CD4-positive, alpha-beta T cell (primary cell): ENCODE measurements at places on chromosomes 16 and 17.

DNA sequence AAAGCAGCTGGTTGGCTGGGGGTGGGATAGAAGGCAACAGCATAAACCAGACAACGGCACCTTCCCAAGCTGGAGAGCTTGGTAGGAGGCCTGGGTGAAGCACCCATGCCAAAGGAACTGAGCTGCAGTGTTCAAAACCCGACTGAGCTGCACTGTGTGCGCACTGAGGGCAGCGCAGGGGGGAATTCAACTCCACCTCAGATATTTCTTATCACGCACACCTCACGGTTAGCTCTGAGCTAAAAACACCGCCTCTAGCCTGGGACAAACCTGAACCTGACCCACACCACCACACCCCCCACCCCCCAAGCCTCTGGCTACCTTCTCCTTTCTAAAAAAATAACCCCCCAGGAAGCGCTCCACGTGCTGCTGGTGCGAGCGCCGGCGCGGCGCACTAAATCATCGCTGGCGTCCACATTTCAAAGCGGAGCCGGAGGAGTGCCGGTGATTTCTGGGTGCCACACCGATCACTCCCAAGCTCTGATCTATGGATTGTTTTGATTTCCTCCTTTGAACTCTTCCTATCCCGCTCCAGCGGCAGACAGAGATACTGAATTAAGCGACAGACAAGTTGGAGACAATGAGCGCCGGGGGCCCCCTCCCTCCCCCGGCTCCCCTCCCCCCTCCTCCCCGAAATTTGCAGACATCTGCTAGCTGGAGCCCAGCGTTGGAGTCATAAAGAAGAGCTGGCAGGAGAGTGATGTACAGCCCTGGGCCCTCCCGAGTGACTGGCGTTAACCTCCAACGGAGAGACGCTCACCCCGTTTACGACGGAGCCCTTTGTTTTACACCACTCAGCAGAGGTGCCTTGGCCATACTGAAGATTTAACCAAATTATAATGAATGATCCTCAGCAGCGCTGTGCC is 85.0 kb downstream of the NOG start:
- peak overlapping the region; percentile 14 for H3K4me3 ChIP-seq
- DNase-seq, result no peak
- peaks cover 35% of the 10 kb centered on the region for H3K4me1 ChIP-seq
- no peak overlapping the region for H3K27ac ChIP-seq
- no peaks in the 10 kb centered on the region for H3K36me3 ChIP-seq

- no peak overlapping the region for H3K4me3 ChIP-seq
- no peaks in the 10 kb centered on the region for H3K27me3 ChIP-seq
- no peak overlapping the region for H3K27ac ChIP-seq
- DNase-seq, result no peak
- H3K4me1 ChIP-seq, result peaks cover 87% of the 10 kb centered on the region
Measured at GRCh38 chr16:89334988-89335802, 117.7 kb downstream of the ZNF778 start.

DNA sequence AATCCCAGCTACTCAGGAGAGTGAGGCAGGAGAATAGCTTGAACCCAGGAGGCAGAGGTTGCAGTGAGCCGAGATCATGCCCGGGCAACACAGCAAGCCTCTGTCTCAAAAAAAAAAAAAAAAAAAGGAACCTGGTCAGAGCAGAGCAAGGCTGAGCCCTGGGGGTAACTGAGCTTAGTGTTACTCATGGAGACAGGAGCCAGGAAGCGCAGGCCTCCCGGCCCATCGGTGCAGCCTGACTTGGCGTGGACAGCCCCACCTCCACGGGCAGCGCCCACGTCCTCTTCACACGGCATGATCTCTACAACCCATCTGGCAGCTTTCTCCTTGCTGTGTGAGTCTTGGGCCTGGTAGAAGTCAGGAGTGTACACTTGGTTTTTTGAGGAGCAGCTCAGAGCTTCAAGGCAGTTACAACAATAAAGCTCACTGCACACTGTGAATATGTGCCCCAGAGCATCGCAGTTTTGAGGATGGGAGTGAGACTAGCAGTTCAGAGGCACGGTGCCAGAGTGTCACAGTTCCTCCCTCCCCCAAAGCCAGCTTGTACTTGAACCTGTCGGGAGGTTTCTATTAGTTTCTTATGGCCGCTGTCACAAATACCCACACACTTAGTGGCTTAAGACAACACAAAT is 129.9 kb downstream of the RAP1GAP2 start:
- no peak overlapping the region for H3K27ac ChIP-seq
- H3K36me3 ChIP-seq, result peaks cover 6% of the 10 kb centered on the region
- no peak overlapping the region for H3K4me3 ChIP-seq
- H3K4me1 ChIP-seq, result peaks cover 17% of the 10 kb centered on the region
- DNase-seq, result no peak

GRCh38 chr17:82287868-82288801 is 14.6 kb upstream of the CSNK1D start:
- no peak overlapping the region for H3K4me3 ChIP-seq
- H3K27me3 ChIP-seq, result no peaks in the 10 kb centered on the region
- DNase-seq, result no peak
- no peak overlapping the region for H3K27ac ChIP-seq

GRCh38 chr16:88744577-88745521 is 38.5 kb downstream of the CTU2 start:
- no peak overlapping the region for H3K27ac ChIP-seq
- H3K36me3 ChIP-seq, result peaks cover 25% of the 10 kb centered on the region
- H3K27me3 ChIP-seq, result no peaks in the 10 kb centered on the region
- H3K4me3 ChIP-seq, result no peak overlapping the region
- no peak for DNase-seq

DNA sequence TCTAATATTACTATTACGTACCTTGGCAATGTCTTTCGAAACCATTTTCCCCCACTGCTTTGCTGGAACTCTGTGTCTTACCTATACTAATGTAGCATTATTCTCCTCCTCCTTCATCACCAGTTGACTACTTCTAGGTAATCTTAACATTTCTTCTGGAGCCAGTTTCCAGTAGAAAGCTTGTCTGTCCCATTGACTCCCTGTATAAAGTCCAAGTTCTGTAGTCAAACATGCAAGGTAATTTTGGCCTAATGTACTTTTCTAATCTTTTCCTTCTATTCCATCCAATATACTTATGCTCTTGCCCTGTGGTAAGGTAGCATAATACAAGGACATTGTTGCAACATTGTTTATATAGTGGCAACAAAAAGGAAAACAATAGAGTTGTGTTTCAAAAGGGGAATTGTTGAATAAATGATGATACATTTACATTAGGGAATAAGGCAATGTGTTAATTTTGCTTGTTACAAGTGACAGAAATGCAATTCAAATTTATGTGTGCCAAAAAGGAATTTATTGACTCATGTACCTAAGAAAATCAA is 27.9 kb downstream of the OMG start:
- no peak overlapping the region for H3K4me3 ChIP-seq
- no peaks in the 10 kb centered on the region for H3K27me3 ChIP-seq
- no peak for DNase-seq
- H3K4me1 ChIP-seq, result no peaks in the 10 kb centered on the region
- H3K27ac ChIP-seq, result no peak overlapping the region

- no peaks in the 10 kb centered on the region for H3K27me3 ChIP-seq
- H3K36me3 ChIP-seq, result no peaks in the 10 kb centered on the region
- H3K27ac ChIP-seq, result no peak overlapping the region
- DNase-seq, result no peak
- H3K4me3 ChIP-seq, result no peak overlapping the region
- H3K4me1 ChIP-seq, result peaks cover 13% of the 10 kb centered on the region
Measured at GRCh38 chr16:19377864-19378263, 39.8 kb upstream of the TMC5 start.

DNA sequence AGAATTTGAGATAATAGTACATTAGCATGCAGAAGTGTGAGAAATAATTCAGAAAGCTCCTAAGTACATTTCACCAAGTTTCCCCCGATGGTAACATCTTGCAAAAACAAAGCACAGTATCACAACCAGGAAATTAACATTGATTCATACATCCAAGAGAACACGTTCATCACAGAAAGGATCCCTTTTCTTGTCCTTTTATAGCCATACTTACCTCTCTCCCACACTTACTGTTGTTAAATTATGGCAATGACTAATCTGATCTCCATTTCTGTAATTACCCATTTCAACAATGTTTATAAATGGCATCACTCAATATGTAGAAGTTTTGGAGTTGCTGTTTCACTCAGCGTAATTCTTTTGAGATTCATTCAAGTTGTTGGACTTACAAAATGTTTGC is 1260.0 kb downstream of the CDH8 start:
- DNase-seq, result no peak
- no peaks in the 10 kb centered on the region for H3K4me1 ChIP-seq
- no peak overlapping the region for H3K4me3 ChIP-seq
- H3K36me3 ChIP-seq, result no peaks in the 10 kb centered on the region
- no peak overlapping the region for H3K27ac ChIP-seq
